Vein endothelial cell (primary cell): ENCODE measurements at places on chromosomes 1 and 21. TPM values are rescaled to one million over a fixed set of nuclear protein-coding genes. Genes with fewer than 3 reads are reported as not detected.

The NKAIN1 gene
- 0.10 TPM in 1 of 2 replicates, not detected in the other for total RNA-seq

The ATAD3C gene
- total RNA-seq = not detected in 2 replicates

The GJA4 gene
- total RNA-seq = 49.3 and 269 TPM in 2 replicates

The SPATA17 gene
- total RNA-seq = not detected in 2 replicates

The PSEN2 gene
- total RNA-seq = 17.0 and 23.4 TPM in 2 replicates

The KIF17 gene
- total RNA-seq = 11.8 and 14.7 TPM in 2 replicates

The IL22RA1 gene
- total RNA-seq = not detected in 2 replicates
